Osteocyte (in vitro differentiated cells): ENCODE measurements at places on chromosomes 4 and X. TPM values are rescaled to one million over a fixed set of nuclear protein-coding genes. Genes with fewer than 3 reads are reported as not detected.

HOPX gene
- 0.35 TPM in 1 of 2 replicates, not detected in the other for total RNA-seq

KLB gene
- total RNA-seq, result not detected in 2 replicates

EXOC1 gene
- 31.8 and 33.3 TPM in 2 replicates for total RNA-seq

TRMT44 gene
- total RNA-seq, result 20.4 and 24.5 TPM in 2 replicates

EXOC1L gene
- not detected in 2 replicates for total RNA-seq

DNA sequence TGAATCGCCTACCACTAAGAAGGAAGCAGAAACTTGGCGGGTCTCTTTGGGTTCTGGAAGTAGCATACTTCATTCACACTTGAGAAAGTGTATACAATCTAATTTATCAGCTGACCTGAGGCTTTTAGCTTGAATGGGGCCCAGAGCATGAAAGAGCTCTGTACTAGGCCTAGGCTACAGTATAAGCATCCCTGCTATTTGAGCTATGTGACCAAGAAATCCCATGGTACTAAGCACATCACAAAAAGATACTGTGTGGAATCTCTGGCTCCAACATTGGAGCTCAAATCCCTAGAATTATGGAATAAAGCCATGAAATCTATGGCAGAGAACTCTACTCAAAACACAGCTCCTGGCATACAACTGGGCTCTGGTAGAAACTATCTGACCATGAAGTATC lies 43.9 kb upstream of the CCDC149 start:
- no peak overlapping the region for H3K27ac ChIP-seq
- H3K4me1 ChIP-seq, result no peaks in the 10 kb centered on the region
- H3K27me3 ChIP-seq, result peaks cover 20% of the 10 kb centered on the region
- no peaks in the 10 kb centered on the region for H3K36me3 ChIP-seq
- DNase-seq, result no peak
- no peak overlapping the region for H3K4me3 ChIP-seq

DNA sequence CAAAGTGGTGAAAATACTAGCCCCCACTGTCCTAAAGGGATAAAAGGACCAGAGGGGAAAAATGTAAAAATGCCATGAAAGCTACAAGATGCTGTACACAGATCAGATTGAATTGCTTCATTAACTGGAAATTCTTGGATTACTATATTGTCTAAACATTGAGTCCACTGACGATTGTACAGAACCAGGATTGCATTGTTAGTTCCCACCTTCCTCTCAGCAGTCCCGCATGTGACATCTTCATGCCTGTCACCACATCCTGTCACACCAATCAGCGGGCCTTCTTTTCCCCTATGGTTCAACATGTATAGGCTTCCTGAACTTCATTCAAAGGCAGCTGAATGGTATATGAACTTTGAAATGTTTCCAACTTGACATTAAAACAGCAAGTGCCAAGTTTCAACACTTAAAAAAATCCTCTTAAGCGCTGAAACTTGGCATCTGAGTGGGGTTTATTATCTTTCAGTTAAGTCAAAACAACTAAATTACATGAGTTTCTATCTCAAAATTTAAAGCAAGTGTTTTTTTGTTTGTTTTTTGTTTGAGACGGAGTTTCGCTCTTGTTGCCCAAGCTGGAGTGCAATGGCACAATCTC lies 24.6 kb downstream of the ZRSR2 start:
- no peaks in the 10 kb centered on the region for H3K4me1 ChIP-seq
- no peak for DNase-seq
- no peaks in the 10 kb centered on the region for H3K27me3 ChIP-seq
- no peak overlapping the region for H3K27ac ChIP-seq

GRCh38 chrX:102345916-102346315 lies 93.9 kb downstream of the NXF2B start:
- H3K27ac ChIP-seq, result no peak overlapping the region
- H3K4me3 ChIP-seq, result no peak overlapping the region
- no peaks in the 10 kb centered on the region for H3K27me3 ChIP-seq
- H3K4me1 ChIP-seq, result no peaks in the 10 kb centered on the region
- no peaks in the 10 kb centered on the region for H3K36me3 ChIP-seq

FAM236A gene
- not detected in 2 replicates for total RNA-seq
